ENCODE measurements at places on chromosomes 7 and 10.

GRCh38 chr7:121576148-121576917 is 180.2 kb upstream of the FAM3C start:
- no peak for DNase-seq

DNA sequence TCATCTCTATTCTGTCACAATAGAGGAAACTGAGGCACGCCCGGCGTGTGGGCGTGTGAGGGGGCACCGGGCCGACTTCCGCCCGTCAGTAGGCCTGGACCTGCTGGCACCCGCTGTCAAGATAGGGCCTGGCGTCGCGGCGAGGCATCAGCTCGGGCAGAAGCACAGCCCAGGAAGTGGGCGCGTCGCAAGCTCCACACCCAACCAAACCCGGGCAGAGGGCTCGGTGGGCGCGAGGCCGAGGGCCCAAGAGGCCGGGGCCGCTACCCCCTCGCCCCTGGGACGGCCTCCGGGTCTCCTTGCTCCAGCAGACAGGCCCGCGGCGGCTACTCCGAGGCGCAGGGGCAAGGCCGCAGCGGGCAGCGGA is 91.2 kb downstream of the SPAG6 start:
- DNase-seq: no peak

DNA sequence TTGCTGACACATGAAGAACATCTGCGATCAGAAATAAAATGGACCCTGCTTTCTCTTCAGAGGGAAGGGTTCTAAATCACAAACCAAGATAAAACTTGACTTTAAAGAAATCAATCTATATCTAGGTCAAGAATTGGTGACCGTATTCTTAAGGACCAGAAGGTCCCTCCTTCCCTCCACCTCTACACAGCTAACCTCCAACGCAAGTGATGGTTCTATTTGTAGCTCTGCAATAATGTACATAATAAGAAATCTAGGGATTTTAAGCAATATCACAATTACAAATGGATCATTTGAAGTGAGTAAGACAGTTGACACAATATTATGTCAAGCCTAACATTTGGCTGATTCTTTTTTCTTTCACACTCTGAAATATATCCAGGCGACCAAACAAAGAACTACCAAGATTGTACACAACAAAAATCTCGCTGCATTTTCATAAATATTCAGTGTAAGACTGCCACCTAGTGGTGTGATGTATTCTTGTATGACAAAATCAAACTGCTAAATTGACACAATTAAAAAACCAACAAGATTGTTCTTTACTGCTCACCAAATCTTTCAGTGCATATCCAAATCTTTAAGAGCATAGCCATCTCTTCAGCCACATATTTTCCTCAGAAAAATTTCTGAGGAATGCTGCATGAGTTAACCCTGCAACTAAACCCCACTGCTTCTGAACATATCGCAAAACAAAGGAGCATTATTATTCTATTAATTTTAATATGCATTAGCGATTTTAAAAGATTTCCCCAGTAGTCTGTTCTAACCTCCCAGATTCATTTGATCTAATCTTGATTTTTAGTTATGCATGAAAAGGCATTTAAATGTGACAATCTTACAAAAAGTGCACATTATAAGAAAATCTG is 44.5 kb downstream of the ICA1 start:
- DNase-seq: peak; percentile 70

DNA sequence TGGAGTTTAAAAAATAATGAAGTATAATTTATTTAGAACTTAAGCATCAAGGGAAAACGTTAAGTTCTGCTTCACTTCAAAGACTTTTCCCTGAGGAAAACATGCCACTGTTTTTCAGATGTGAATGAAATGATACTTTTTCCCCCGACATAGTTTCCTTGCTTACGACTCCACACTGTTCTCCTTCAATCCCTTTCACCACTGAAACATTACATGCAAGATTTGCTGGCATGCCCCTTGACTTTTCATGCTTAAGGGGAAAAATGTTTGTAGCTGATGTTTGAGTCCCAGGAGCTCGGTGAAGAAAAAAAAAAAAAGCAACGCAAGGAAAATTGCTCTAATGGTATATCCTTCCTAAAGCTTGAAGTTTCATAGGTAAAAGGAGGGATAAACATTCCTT is 10.0 kb downstream of the GLI3 start:
- peak; percentile 31 for DNase-seq

DNA sequence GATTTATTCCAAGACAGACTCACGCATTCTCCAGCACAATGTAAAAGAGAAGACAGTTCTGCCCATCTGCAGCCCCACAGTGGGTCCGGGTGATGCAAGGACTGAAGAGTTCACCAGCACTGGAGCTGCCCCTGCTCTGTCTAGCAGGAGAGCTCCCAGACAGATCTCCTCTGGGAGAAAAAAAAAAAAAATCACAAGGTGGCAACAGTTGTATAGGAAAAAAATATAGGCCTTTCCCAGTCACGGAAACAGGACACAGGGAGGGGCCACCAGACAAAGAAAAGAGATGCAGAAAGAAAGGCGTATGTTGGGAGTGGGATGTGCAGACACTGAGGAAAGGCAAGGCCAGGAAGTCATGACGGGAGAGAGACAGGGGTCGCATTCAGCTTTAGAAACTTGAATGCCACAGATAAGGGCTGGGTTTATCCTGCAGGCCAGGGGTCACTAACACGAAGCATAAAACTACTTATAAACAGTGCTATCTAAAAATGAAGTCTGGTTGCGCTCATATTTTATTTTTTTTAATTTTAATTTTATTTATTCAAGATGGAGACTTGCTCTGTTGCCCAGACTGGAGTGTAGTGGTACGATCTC is 54.1 kb downstream of the FAM171A1 start:
- DNase-seq: no peak

DNA sequence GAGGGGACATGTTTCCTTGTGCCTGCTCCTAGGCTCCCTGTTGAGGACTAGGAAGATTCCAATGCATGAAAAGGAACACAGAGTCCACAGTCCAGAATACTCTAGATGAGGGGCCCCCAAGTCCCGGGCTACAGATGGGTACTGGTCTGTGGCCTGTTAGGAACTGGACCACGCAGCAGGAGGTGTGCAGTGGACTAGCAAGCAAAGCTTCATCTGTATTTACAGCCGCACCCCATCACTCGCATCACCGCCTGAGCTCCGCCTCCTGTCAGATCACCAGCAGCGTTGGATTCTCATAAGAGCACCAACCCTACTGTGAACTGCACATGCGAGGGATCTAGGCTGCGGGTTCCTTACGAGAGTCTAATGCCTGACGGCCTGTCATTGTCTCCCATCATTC is 233.0 kb upstream of the MKLN1 start:
- DNase-seq: no peak

DNA sequence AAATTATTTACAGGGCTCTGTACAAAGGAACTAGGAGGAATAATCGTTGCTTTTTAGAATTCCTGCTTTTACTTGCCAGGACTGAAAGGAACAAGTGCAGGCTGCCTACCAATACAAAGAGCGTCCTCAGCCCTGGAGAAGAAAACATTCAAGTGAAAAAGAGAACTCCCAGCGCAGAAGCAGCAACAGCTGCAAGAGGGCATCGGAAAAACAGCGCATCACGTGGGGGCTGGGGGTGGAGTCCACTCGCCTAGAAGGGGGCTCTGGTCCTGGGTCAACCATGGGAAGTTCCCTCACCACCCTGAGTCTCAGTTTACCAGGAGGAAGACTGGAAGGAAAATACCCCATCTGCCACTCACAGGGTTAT is 385 bp upstream of the C10orf90 start:
- no peak for DNase-seq

- DNase-seq: no peak
These were observed 167.7 kb downstream of the NSUN6 start for GRCh38 chr10:18483516-18484186.

- peak; percentile 50 for DNase-seq
These were observed 87.7 kb upstream of the PRKCQ start for GRCh38 chr10:6667679-6668270.

GRCh38 chr7:15015545-15016314 is 113.2 kb upstream of the DGKB start:
- DNase-seq: peak; percentile 75

GRCh38 chr7:139651914-139652313 is 125.9 kb downstream of the HIPK2 start:
- no peak for DNase-seq

DNA sequence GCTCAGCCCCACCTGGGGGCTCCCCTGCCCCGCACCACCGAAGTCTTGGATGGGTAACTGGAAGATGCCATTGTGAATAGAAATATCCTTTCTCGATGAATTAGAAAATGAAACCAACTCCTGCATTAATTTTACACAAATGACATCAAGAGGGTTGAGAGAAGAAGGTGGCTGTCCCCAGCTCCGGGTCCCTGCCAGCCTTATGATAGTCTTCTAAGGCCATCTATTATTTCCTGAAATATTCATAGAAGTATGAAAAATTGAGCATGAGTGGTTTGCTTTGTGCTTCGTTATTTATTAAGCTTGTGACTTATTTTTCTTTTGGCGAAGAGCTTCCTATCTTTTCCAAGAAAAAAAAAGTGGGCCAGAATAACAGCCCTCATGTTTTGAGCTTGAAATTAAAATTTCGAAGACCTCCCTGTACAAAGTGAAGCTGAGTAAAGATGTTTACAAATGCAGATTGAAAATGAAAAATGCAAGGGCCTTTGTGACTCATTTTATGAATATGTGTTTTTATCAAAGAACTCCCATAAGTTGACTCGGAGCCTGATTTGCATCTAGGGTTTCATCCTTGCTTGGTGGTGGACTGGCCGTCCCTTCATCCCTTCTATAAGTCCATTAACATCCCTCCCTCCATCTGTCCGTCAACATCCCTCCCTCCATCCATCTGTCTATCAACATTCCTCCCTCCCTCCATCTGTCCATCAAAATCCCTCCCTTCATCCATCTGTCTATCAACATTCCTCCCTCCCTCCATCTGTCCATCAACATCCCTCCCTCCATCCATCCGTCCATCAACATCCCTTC is 20.5 kb upstream of the CFAP46 start:
- DNase-seq: peak; percentile 64

DNA sequence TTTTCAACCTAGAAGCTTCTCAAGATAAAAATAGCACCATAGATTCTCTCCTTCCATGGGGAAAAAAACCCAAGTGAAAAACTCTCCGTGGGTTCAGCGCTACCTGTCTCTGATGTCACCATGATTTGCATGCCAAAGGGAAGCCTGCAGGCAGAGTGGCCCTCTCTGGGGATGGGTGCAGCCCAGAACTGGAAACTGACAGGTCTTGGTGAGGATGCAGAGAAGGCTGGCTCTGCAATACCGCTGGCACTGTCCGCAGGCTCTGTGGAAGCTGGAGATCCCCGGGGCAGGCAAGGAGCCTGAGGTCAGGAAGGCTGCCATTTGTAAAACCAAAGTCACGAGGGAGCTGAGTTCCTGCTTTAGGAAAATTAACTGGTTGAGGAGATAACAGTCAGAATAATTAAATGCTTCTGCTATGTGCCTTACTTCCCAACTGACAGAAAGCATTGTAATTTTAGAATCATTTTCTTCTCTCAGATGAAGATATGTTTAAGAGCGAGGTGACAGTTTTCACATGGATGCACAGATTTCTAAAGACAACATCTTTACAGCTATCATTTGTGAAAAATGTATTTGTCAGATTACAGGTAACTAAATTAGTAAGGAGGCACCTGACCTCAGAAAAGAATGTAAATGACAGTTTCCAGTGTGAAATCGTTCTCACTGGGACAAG is 731.5 kb upstream of the FZD8 start:
- no peak for DNase-seq

DNA sequence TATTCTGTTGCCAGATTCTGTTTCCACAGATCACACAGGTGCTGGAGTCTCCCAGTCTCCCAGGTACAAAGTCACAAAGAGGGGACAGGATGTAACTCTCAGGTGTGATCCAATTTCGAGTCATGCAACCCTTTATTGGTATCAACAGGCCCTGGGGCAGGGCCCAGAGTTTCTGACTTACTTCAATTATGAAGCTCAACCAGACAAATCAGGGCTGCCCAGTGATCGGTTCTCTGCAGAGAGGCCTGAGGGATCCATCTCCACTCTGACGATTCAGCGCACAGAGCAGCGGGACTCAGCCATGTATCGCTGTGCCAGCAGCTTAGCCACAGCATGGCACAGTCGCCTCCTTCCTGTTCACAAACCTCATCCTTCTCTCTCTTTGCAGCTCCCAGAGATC is 237.5 kb upstream of the PRSS1 start:
- no peak for DNase-seq

GRCh38 chr7:124790645-124791044 is 25.1 kb upstream of the GPR37 start:
- no peak for DNase-seq

- DNase-seq: peak; percentile 95
These were observed 172.9 kb downstream of the DKK1 start for GRCh38 chr10:52486840-52487611.

DNA sequence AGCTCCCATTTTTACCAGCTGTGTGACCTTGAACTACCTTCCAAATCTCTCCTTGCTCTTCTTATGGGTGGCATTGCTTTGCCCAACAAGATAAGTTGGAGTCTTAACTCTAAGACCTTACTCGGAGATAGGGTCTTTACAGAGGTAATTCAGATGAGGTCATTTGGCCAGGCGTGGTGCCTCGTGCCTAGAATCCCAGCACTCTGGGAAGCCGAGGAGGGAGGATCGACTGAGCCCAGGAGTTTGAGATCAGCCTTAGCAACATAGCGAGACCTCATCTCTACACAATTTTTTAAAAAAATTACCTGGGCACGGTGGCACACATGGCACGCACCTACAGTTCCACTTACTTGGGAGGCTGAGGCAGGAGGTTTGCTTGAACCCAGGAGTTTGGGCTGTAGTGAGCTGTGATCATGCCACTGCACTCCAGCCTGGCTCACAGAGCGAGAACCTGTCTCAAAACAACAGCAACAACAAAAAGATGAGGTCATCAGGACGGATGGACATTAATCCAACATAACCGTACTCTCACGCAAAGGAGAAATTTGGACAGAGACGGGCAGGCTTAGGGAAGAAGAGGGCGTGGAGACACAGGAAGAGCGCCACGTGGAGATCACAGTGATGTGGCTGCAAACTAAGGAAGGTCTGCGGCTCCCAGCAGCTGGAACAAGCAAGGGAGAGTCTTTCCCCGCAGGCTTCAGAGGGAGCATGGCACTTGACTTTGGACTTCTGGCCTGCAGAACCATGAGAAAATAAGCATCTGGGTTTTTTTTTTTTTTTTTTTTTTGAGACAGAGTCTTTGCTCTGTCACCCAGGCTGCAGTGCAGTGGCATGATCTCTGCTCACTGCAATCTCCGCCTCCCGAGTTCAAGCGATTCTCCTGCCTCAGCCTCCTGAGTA is 122.3 kb upstream of the CARD11 start:
- peak; percentile 12 for DNase-seq

- no peak for DNase-seq
These were observed 19.6 kb downstream of the SUN3 start for GRCh38 chr7:48009257-48009656.

GRCh38 chr10:121838149-121838548 is 89.7 kb downstream of the ATE1 start:
- no peak for DNase-seq

All from amniotic epithelial cell (primary cell).